ENCODE measurements at places on chromosomes 1 and 21.

DNA sequence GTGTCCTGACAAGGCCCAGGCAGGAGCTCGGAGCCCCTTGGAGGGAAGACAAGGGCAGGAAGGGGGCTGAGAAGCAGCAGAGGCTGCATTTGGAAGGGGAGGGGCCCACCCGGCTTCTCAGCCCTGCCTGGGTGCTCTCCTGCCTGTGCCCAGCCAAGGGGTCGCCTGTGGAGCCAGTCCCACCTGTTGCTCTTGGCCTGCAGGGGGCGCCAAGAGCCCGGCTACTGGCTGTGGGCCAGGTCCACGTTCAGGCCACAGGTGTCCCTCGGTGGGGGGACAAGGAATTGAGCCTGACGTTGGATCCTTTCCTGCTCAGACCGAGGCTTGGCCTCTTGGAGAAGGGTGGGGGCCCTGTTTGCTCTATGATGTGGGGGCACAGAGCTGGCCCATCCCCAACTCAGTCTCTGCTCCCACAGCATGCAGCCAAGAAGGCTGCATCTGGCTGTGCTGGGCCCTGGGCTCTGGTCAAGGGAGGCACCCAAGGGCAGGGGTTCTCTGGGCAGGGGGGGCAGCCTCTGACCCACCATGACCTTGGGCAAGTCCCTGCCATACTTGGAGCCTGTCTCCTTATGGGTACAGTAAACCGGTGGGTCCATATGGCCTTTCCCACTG, 10.9 kb downstream of the WNT4 start:
- DNase-seq: peak; percentile 87

GRCh38 chr1:193111641-193112090, 6.5 kb upstream of the GLRX2 start:
- no peak for DNase-seq

GRCh38 chr1:56688522-56689026, 43.5 kb downstream of the PRKAA2 start:
- DNase-seq: no peak

DNA sequence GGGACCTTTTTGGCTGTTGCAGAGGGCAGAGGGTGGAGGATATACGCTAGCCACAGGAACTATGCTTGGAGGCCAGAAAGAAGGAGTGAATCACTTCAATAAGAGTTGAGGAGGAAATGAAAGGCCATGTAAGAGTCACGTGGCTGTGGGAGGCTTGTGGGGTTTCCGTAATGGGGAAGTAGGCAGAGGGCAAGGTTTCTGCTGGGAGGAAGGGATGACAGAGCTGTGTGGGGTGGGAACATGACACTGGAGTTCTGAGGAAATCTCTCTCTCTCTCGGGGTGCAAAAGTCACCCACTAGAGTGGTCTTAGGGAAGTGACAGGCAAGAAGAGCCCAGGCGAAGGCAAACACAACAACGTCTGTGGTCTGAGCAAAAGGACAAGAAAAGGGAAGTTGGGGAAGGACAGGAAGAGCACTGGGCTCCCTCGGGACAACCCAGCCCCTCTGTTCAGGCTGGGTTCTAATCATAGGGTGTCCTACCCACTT, 3.9 kb upstream of the CD1C start:
- DNase-seq: no peak

- peak; percentile 99 for DNase-seq
Measured at GRCh38 chr1:20633190-20634064, at the start of gene PINK1. Gene PINK1 (plus strand): TSS chr1:20633458. CDS start chr1:20633549, 91 bp downstream.

DNA sequence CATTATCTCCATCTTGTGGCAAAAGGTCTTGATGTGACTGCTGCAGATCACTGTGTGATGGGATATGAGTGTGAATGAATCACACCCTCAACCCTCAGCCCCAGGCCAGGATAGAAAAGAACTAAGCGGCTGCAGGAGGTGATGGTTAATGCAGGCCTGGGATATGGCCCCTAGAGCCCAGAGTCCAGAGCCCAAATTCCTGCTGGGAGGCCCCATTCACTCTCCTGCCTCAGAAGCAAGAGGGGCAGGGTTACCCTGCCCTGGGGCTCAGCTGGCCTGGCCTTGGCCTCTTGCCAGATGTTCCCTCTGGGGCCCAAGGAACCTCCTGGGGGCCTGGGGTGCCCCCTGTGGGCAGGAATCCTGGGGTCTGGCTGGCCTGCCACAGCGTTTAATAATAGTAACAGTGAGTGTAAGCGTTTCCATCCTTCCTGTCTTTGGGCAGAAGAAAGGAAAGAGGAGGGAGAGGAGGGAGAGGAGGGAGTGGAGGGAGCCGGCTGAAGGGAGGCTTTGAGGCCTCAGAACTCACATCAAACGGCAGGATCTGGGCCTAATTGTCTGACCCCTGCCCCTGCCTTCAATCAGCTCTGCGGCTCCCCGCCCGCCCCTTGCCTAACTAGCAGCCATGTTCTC, 26.2 kb downstream of the DMAP1 start:
- DNase-seq: no peak

- DNase-seq: no peak
Measured at GRCh38 chr1:232984577-232985425, 34.4 kb downstream of the NTPCR start.

DNA sequence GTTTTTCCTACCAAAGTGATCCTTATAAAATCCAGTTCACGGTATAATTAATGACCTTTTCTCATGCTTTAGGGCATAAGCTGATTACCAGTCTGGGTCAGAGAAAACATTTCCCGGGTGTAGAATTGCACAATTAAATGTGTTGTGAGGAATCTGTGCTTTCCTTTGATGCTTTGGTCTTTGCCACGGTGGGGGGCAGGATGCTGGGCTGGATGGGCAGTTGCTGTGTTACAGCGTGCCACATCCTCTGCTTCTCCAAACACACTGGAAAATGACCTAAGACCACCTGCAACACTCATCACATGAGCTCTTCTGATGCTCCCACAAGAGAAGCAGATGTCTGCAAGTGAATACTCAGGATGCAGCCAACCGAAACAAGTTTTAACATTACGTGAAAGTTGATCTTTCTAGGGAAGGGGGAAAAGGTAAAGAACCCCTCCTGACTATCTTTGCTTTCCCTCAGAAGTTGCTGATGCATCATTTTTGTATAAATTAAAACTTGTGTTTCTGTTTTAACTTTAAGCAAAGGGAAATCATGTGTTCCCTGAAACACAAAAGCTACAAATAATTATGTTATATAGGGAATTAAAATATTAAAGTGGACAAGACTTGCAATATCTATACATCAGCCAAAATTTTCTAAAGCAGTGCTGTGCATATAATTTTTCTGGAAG, 515.3 kb upstream of the NR5A2 start:
- DNase-seq: no peak

- DNase-seq: no peak
Measured at GRCh38 chr1:204331847-204332487, 27.8 kb downstream of the PLEKHA6 start.

DNA sequence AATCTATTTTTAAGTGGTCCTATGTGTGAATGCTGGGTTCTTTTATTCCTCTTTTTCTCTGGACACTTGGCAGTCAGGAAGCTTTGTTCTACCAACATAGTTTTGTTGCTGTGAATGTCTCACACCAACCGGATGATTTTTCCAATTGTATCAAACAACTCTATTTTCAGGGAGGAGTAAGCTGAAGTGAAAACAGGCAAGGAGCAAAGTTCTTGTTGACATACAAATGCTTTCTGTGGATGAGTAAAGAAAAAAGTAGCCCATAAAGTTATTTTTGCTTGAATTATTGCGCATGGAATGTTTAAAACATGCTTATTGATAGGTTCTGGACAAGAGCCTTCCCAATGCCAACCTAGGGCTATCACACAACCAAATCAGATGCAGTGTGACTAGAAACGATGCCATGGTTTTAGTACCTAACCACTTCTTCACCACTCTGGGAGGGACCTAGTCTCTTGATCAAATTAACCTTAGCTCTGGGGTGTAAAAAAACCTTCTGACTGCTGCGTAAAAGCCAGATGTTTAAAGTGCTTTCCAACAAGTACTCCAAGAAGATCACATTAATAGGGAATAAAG, 4.5 kb downstream of the IER5 start:
- DNase-seq: no peak

DNA sequence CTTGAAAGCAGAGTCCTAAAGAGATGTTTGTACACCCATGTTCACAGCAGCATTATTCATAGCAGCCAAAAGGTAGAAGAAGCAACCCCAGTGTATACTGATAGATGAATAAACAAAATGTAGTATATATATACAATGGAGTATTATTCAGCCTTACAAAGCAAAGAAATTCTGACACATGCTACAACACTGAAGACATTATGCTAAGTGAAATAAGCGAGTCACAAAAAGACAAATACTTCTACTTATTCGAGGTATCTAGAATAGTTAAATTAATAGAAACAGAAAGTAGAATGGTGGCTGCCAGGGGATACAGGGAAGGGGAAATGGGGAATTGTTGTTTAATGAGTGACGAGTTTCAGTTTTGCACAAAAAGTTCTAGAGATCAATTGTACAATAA, 23.5 kb downstream of the COP1 start:
- DNase-seq: no peak

DNA sequence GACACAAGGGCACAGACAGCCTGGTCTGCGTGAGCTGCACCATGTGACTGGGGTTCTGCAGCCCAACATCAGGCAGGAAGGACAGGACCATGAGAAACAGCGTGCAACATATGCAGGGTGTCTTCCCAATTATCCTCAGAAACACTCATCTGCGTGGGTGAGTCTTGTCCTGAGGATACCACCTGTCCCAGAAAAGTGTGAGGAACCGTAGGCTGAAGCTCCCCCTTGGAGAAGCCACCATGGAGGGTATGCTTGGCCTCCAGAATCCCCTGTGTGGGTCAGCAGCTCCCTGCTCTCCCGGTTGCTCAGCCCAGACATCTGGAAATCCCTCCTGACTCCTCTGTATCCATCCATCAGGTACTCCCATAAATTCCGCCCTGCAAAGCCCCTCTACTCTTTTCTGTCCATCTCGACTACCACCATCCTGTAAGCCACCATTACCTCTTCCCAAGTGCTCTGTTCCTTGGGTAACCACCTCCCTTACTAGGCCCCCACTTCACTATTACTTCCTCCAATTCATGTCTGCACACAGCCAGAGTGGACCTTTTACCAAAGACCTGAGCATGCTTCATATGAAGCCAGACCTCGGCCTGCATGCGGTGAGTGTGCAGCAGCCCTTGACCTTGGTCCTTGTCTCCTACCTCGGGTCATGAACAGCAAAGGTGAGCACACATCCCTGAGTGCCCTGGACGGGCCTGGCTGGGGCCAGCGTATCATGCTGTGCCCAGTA, 33.0 kb downstream of the ETS2 start:
- no peak for DNase-seq

DNA sequence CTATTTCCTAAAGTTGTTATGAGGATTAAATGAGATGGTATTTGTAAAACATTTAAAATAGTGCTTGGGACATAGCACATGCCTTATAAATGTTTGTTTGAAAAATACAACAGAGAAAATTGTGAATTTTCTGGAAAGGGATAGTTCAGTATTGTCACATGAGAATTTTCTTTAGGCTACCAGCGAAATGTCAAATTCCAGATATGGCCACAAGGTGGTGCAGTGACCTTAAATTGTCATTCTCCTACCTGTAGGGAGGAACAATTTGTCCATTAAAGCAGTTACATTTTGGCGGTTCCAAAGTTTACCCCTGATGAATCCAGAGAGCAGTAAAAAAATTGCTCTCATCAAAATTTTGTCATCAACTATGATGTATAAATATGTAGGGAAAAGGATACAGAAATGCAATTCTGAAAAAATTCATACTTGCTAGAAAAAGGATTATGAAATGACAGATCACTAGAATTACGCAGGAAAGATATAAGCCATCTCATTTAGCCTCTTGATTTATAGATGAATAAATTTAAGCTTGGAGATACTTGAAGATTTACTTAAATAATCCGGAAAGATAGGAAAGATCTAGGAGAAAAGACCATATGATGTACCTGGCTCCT, 50.2 kb upstream of the TSHB start:
- DNase-seq: peak; percentile 78

GRCh38 chr1:29754573-29755375, 518.5 kb downstream of the PTPRU start:
- DNase-seq: no peak

DNA sequence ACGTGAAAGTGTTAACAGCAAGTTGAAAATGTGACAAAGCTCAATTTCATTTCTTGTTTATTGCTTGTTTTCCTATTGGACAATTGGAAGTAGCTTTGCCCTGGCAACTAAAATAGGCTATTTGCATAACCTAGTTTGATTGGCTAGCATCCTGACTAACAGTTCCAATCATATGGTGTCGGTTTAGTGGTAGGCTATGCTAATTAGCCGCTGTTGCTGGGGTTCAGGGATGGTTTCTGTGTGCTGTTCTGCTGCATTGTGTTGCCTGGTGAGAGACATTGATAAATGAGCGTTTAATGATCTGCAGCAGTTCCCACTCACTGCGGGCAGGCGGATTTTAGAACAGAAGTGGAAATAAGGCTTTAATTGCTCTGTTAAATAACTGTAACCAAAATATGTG, 68.5 kb downstream of the DYRK1A start:
- DNase-seq: no peak

- DNase-seq: no peak
Measured at GRCh38 chr1:83626603-83627002, 372.3 kb downstream of the TTLL7 start.

- no peak for DNase-seq
Measured at GRCh38 chr1:166489356-166489669, 322.5 kb upstream of the FAM78B start.

Data from activated CD8-positive, alpha-beta memory T cell treated with anti-CD3 and anti-CD28 coated beads, Interleukin-2, amount 50 U/mL, for 48 hours (primary cell).